ENCODE measurements at places on chromosomes 7 and 10. TPM values are rescaled to one million over a fixed set of nuclear protein-coding genes. Genes with fewer than 3 reads are reported as not detected.

DNA sequence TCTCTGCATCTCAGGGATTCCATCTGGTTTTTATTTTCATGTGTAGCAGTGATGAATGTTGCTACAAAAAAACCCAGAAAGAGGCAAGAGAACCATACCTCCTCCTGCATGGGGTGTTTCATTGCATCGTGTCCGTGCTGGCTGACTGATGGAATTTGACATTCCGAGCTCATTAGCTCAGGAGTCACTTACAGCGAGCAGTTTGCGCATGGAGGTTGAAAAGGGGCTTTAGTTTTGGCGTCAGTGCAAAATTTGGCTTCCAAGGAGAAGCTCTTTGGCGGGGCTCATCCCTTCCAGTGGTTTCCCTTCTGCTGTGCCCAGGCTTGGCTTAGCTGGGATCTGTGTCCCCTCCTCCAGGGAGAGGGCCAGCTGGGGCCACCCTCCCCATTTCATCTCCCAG is 25.8 kb downstream of the EMX2 start:
- DNase-seq, result no peak

DNA sequence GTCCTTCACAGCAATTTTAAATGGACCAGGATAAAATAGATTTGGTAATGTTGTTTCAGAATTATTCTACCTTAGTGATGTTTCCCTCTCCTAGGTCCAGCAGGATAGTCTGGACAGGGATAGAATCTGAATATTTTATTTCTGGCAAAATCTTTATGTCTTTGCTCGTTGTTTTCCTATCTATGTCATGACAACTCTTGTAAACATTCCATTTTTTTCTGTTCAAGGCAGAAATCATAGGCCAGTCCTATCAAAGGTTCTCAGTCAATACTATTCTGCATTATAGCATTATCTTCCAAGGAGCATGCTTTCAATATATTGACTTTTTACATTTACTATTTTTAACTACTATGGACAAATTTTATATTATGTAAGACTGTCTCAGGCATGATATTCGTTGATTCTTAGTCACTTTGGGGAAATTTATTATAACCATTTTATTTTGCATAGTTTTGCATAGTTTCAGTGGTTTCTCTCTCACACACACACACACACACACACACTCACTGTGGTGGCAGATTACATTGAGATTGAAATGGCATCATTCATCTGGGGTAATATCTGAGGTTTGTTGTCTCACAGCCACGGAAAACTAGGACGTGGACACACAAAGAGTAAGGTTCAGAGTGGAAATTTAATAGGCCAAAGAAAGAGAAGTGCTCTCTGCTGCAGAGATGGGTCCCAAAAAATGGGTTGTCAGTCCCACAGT is 17.2 kb downstream of the TAS2R60 start:
- no peak for DNase-seq

- DNase-seq, result peak; percentile 13
Observed at GRCh38 chr7:95686109-95686508, 86.2 kb upstream of the DYNC1I1 start.

ZNF716 gene
- not detected for total RNA-seq

DNA sequence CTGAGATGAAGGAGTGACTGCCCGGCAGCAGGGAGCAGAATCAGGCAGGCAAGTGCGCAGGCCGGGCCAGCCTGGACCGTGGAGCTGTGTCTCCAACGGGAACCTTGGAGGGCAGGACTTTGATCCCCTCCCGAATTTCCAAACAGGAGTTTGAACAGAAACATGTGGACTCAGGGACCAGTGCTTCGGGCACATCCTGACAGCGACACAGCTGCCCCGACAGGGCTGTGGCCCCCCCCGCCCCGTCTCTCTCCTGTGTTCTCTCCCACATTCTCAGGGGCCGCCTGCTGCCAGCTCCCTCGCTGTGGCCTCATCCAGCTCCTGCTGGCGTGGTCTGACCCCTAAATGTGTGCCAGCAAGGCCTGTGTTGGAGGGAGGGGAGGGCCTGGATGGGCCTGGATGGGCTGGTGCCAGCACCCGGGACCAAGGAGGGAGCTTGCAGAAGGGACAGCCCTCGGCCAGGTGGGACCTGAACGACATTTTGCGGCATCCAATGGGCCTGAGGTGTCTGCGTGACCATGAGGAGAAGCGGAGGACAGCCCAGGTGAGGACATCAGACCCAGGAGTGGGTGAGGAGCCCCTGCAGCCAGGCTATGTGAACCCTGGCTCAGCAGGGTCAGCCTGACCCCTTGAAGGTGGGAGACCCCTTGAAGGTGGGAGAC is 222.9 kb downstream of the DNAJB6 start:
- no peak for DNase-seq

DNA sequence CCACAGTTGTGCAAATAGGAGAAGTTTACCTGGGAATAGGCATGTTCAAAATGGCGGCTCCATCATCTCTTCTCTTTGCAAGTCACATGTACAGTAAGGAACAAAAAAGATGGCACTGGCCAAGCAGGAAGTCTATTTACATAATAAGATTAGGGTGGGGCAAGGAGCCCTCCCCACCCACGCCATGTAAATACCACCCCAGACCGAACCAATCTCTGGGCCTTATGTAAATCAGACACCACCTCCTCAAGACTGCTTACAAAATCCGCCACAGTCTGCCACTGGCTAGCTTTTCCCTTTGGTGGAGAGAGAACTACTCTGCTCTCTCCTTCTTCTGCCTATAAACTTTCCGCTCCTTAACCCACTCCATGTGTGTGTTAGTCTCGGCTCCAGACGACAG is 1496.3 kb downstream of the REEP3 start:
- DNase-seq, result no peak
